ENCODE measurements at places on chromosomes 2 and 18. TPM values are rescaled to one million over a fixed set of nuclear protein-coding genes. Genes with fewer than 3 reads are reported as not detected.

Gene UPP2
- not detected for total RNA-seq

Gene NAB1
- total RNA-seq, result 60.2 TPM

Gene SNED1
- 4.6 TPM for total RNA-seq

Gene ERICH2
- not detected for total RNA-seq
